ENCODE measurements at places on chromosomes 1 and 21.

GRCh38 chr1:243730487-243731150, 119.4 kb downstream of the AKT3 start:
- peak; percentile 41 for DNase-seq

GRCh38 chr21:45887120-45887611, 94.4 kb upstream of the COL6A1 start:
- DNase-seq, result peak; percentile 74

DNA sequence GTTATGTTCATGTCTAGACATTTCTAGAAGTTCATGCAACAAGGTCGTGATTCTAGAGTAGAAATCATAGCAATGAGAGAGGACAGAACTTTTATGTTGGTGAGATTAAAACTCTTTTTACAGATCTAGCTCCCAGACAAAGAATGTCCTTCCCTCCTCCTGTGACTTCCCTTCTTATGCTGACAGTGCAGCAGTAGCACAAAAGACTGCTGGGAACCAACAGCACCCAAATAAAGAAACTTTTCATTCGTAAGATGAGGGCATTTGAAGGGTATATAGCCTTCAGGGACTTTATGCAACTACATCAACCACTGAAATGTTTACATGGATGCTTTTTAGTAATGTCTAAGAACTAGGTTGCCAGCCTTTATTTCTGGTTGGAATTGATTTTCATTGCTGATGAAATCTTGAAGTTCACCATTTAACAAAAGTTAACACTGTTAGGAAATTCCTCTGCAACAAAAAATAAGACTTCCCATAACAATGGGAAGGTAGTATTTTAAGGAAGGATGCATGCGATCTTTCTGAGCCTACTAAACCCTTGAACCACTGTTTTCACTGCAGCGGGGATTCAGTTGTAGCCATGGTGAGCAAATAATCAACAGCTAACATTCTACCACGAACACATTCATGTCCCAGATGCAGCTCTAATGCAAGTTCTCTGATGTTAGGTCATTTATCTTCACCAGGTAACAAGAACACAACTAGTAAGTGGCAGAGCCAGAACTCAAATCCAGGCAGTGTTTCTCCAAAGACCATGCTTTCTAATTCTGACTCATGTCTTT, 672.8 kb downstream of the PTPRC start:
- DNase-seq, result no peak

- DNase-seq, result no peak
Observed at GRCh38 chr1:3547055-3548005, 64.0 kb downstream of the MEGF6 start.

- no peak for DNase-seq
Observed at GRCh38 chr21:29504751-29505321, 206.1 kb downstream of the BACH1 start.

GRCh38 chr1:47190509-47190855, 646 bp upstream of the PDZK1IP1 start:
- DNase-seq, result no peak

- DNase-seq, result no peak
Observed at GRCh38 chr1:149877211-149877946, 22.0 kb upstream of the BOLA1 start.

DNA sequence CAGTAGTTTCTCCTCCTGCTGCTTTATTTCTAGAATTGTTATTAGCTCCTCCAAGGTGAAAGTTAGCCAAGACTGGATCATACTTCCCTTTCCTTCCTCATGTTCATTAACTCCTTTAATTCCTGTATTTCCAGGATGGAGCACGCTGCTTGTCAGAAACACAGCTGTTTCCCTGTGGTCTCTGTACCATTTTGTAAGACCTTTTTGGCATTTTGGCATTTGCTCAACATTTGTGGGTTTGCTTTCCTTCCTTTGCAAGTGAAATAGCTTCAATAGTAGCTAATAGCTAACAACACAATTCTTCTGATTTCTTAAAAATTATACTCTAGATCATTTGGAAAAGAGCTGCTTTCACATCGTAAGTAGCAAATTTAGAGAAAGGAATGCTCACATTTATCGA, 44.3 kb upstream of the HPDL start:
- no peak for DNase-seq

GRCh38 chr1:18322368-18323032, 158.2 kb upstream of the KLHDC7A start:
- DNase-seq, result no peak

DNA sequence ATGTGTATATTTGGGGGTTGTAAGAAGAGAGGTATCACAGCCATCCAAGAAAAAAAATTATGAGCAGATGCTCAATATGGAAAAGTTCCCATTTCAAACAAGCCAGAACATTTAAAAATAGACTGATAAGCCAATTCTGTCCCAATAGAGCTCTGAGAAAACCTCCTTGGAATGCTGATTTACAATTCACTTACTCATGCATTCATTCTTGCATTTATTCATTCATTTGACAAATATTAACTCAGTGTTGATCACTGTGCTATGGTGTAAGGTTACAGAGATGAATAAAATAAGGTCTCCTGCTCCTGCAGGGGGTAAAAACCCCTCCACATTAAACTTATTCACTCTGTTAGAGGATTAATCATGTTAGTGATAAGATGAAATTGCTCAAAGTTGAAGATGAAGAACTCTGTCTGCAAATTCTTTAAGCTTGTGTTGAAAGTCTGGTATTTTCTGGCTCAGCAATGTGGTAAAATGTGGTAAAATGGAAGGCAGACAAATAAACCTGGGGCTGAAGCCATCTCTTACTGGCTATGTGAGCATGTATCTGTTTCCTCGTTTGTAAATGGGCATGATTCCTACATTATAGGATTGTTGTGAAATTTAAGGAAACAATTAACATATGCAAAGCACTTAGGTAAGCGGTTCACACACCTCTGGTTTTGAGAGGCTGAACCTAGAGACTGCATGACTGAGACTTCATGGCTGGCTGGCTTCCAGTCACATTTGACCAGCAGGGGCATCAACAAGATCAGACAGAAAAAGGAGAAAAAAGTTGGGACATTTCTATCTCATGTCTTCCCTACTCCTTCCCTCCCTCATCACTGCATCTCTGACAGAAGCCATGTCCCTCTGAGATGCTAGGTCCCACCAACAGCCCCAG, 45.0 kb upstream of the DAB1 start:
- no peak for DNase-seq

DNA sequence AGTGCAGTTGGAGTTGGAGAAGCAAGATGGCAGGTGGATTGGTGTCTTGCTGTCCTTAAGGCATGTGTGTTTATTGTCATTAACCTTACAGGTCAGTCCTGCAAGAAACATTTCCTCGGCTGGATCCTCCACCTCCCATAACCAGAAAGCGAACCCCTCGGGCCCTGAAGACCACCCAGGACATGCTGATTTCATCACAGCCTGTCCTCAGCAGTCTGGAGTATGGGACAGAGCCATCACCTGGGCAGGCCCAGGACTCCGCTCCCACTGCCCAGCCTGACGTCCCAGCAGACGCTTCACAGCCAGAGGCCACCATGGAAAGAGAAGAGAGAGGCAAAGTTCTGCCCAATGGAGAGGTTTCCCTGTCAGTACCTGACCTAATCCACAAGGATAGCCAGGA, 1.6 kb downstream of the C1orf226 start:
- no peak for DNase-seq

GRCh38 chr21:21025742-21026141, 27.5 kb downstream of the NCAM2 start:
- DNase-seq, result no peak

GRCh38 chr1:8397511-8397910, 79.6 kb downstream of the SLC45A1 start:
- DNase-seq, result no peak

DNA sequence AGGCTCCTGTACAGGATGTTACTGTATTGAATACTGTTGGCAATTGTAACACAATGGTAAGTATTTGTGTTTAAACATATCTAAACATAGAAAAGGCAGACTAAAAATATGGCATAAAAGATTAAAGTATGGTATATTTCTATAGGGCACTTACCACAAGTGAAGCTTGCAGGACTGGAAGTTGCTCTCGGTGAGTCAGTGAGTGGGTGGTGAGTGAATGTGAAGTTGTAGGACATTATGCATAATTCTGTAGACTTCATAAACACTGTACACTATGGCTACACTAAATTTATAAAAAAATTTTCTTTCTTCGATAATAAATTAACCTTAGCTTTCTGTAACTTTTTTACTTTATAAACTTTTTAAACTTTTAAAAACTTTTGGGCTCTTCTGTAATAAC, 13.7 kb upstream of the TRIM62 start:
- no peak for DNase-seq

DNA sequence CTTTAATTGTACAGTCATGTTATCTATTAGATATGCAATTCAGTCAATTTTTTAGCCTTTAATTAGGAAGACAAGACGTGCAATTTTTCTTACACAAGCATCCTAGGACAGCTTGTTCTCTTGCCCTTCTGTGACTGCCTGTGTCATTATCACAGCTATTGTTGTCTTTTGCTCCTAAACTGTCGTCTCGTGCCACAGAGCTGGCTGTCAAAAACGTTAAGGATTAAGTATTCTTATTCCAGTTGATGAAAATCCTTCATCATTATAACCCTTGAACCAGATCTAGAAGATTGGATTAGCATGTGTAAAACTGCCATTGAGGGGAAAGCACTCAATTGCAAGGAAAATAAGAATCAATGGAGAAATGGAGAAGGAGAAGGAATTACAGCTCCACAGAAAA, 43.8 kb upstream of the AIM2 start:
- no peak for DNase-seq

Data from left ventricle myocardium superior (tissue), 1 donor.